ENCODE measurements at places on chromosomes 1 and 21.

DNA sequence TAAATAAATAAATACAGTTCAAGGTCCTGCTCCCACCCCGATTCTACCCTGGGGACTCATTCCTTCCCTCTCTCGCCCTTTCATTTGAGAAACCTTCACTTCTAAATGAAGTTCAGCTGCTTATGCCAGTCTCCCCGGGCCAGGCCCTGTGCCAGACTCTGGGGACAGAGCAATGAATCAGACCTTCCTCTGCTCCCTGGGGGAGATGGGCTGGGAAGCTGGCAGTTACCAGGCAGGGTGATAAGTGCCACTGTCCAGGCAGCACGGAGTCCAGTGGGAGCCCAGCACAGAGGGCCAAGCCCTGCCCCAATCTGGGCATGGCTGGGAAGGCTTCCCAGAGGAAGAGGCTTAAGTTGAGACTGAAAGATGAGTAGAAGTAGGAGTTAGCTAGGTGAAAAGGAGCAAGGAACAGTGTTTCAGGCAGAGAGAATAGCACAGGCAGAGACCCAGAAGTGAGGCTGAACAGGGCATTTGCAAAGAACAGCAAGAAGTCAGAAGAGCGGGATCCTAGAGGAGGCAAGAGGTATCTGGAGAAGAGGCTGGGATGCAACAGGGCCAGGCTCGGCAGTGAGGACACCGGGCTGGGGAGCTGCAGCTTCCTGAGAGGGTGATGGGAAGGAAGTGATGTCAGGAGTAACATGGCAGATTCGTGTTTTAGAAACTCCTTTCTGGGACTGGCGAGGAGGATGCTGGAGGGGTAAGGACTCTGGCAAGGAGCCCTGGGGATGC lies 13.5 kb downstream of the KCNQ4 start:
- peak; percentile 62 for DNase-seq

DNA sequence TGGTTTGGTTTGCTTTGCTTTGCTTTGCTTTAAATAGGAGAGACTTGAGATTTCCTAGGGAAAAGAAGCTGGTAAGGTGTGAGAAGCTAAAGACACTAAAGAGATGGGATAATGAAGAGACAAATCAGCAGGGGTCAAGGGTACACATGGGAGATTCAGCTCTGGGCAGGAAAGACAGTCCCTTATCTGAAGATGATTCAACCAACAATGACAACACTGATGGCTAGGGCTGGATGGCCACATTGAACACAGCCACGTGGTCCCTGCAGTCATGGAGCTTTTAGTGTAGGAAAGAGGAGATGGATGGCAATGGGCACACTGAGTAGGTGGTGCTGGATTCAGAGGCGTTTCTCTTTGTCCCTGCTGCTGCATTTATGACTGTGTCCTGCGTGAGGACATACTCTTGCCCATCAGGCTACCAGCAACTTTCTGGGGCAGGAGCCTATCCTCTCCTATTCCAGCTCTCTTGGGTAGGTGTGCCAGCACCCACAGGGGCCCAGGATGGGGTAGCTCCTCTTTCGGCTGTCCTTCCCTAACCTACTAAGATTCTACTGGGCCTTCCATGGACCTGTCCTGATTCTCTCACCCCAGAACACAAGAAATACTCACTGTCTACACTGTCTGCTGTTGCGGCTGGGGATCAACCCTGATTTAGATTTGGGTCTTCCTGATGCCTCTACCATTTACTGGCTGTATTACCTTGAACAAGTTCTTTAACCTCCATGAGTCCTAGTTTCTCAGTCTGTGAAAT lies 1.4 kb upstream of the SHISA4 start:
- DNase-seq = no peak

DNA sequence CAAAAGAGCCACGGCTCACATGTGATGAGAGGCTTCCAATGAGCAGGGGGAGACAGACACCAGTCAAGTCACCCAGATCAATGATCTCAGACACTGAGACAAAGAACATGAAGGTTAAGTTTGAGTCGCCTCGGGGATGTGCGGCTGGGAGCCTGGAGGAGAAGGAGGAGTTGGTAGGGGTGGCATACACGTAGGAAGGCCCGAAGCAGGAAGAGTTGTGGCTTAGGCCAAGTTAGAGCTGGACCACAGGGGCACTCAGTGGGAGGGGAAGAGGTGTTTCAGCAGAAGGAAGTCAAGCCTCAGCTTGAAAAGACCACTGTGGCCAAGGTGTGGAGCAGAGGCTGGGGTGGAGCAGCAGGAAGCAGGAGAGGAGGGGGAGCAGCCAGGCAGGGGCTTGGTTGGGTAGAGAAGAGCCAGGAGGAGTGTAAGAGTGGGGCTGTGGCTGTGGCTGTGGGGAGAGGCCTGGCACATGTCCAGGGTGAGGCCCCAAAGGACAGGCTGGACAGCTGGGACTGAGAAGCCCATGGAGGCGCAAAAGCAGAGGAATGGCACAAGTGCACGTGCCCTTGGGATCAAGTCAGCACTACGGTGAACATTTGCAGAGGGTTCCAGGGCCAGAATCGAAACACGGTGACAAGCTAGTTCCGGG lies 27.6 kb downstream of the CTNNBIP1 start:
- DNase-seq = no peak

GRCh38 chr1:96416701-96417444 lies 304.7 kb upstream of the PTBP2 start:
- no peak for DNase-seq

DNA sequence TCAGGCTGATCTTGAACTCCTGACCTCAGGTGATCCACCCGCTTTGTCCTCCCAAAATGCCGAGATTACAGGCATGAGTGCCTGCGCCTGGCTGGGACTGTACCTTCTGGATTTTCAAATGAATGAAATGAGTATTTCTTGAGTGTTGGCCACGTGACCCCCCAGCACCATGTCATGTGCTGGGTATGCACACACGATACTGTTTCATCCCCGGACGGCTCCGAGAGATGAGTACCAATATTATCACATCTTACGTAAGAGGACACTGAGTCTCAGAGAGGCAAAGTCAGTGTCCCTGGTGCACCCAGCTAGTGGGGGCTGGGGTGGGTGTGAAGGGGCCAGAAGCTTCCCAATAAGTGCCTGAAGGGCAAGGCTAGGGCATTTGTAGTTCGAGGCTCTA lies 780 bp upstream of the CROCC start:
- no peak for DNase-seq

GRCh38 chr1:52530563-52531144 lies 22.2 kb downstream of the TUT4 start:
- DNase-seq = no peak

GRCh38 chr1:110341872-110342331 lies 2.7 kb downstream of the RBM15 start:
- no peak for DNase-seq
